ENCODE measurements at places on chromosomes 3 and 15. TPM values are rescaled to one million over a fixed set of nuclear protein-coding genes. Genes with fewer than 3 reads are reported as not detected.

The PCLAF gene
- 88.6 TPM for total RNA-seq

The ANKRD34C gene
- total RNA-seq: not detected

The FBXL2 gene
- not detected for total RNA-seq

The CADPS gene
- total RNA-seq: not detected

The RNU5B-1 gene
- total RNA-seq: 19.1 TPM

The ADCY5 gene
- not detected for total RNA-seq

The MAGEF1 gene
- 33.1 TPM for total RNA-seq

The SLC51B gene
- total RNA-seq: not detected

The LIPC gene
- total RNA-seq: not detected

The ZNF860 gene
- not detected for total RNA-seq

The LINGO1 gene
- not detected for total RNA-seq

The ERC2 gene
- 0.16 TPM for total RNA-seq

The EIF2A gene
- 112 TPM for total RNA-seq

The IL12A gene
- total RNA-seq: 3.1 TPM

The ANKDD1A gene
- 4.5 TPM for total RNA-seq

The CTXN2 gene
- not detected for total RNA-seq

The GPR15 gene
- total RNA-seq: 105 TPM

The DOCK3 gene
- total RNA-seq: not detected

The MYRIP gene
- 0.08 TPM for total RNA-seq

The THBS1 gene
- 1.6 TPM for total RNA-seq

The PCSK6 gene
- 0.35 TPM for total RNA-seq

The TTLL13 gene
- 0.13 TPM for total RNA-seq

The ACAN gene
- not detected for total RNA-seq

The VGLL3 gene
- 0.05 TPM for total RNA-seq

The ALS2CL gene
- 0.19 TPM for total RNA-seq

The ACTC1 gene
- not detected for total RNA-seq

The TPRA1 gene
- 30.4 TPM for total RNA-seq

The SUCNR1 gene
- 0.08 TPM for total RNA-seq

The GPR156 gene
- 0.08 TPM for total RNA-seq

The WDR48 gene
- 27.8 TPM for total RNA-seq

The CHCHD4 gene
- total RNA-seq: 21.0 TPM

The GALNT15 gene
- total RNA-seq: not detected

The CLRN1 gene
- not detected for total RNA-seq

The CLDN18 gene
- total RNA-seq: 0.26 TPM

The PDCD7 gene
- 22.9 TPM for total RNA-seq

The ACKR2 gene
- total RNA-seq: 0.36 TPM

The ASB14 gene
- total RNA-seq: not detected

The LSMEM2 gene
- total RNA-seq: not detected
